ENCODE measurements at places on chromosomes 5 and 9.

DNA sequence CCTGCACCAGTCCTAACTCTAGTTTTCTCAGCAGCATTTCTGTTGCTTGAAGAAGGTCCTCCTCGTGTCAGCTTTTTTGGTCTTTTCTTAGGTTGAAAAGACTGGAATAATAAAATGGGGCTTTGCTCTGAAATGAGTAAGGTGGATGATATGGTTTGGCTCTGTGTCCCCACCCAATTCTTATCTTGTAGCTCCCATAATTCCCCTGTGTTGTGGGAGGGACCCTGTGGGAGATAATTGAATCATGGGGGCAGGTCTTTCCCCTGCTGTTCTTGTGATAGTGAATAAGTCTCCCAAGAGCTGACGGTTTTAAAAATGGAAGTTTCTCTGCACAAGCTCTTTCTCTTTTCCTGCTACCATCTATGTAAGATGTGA lies 53.6 kb downstream of the LIX1 start:
- no peak for DNase-seq

GRCh38 chr5:8473827-8474568 lies 605.0 kb downstream of the MTRR start:
- DNase-seq = no peak

GRCh38 chr5:94425396-94425795 lies 193.0 kb downstream of the KIAA0825 start:
- DNase-seq = no peak

DNA sequence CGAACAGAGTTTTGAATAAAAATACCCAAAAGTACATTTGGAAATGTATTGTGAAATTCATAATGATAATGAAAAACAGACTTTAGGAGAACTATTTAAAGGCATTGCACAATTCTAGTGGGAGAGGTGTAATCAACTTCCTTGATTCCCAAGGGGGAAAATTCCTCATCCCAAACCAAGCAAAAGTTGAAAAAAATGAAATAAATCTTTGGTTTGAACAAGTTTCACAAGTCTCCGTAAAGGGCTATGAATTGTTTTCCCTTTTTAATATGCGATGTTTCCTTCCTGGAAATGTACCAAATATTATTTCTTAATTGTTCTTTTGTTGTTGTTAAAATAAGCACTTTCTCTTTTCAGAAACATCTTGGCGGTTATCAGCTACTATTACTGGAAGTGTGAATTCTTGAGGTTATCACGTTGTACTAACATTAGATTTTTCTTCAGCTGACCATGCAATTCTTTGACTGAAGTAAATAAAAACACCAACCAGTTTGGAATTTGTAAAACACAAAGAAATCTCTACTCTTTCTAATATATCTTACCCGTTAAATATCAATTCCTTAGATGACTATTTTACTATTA lies 59.3 kb downstream of the SVEP1 start:
- no peak for DNase-seq

DNA sequence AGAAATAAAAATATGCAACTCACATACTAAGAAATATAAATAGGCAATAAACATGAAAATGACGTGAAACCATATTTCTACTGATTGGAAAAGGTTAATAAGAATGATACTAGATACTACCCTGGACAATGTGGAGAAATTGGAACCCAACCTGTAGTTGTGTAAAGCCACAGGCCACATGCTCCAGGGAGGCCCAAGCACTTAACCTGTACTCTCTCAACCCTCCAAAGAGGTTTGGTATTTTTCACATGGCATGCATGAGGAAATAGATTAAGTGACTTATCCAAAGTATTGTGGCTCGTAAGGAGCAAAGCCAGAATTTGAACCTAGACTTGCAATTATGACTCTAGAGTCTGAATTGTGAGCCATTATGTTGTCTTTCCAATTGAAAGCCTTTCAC lies 13.4 kb downstream of the LIFR start:
- no peak for DNase-seq
